ENCODE measurements at places on chromosomes 1 and 21.

- no peak for DNase-seq
Observed at GRCh38 chr1:64584479-64584878, 114.5 kb downstream of the CACHD1 start.

GRCh38 chr1:179077396-179077795, 4.5 kb upstream of the TOR3A start:
- no peak for DNase-seq

DNA sequence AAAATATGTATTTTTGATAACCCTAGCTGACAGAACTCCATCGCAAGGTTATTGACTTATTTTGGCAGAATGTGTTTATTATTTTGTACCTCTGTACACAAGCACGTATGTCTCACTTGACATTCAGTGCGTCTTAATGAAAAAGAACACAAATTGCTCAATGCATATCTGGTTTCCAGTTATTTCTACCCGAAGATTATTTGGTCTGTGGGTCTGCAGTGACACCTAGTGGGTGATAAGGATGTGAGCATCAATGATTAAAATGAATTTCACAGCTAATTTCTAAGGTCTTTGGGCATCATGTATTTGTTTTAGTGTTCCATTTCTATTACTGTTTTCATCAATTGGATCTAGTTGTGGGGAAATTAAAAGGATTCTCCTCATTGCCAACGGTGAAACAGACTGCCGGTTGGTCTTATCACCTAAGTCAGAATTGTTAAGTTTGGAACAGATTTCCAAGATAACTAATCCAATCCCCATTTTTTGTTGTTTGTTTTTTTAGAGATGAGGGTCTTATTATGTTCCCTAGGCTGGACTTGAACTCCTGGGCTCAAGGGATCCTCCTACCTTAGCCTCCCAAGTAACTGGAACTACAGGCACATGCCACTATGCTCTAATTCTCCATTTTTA, 13.9 kb downstream of the DDX20 start:
- DNase-seq, result no peak

DNA sequence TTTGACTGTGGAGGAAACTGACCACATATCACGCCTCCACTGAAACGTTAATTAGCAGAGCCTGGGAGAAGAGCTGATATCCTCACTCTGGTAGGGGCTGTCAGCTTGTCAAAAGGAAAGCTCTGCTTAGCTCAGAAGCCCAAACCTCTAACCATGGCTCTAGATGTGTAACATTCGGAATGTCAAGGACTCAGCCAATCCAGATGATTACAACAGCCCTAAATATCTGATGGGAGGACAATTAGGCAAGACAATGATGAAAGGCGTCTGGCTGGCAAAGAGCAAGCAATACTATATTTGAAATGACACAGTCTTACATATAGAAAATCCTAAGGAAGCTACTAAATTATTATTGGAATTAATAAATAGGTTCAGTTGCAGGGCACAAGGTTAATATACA, 45.7 kb upstream of the COX20 start:
- DNase-seq, result no peak

DNA sequence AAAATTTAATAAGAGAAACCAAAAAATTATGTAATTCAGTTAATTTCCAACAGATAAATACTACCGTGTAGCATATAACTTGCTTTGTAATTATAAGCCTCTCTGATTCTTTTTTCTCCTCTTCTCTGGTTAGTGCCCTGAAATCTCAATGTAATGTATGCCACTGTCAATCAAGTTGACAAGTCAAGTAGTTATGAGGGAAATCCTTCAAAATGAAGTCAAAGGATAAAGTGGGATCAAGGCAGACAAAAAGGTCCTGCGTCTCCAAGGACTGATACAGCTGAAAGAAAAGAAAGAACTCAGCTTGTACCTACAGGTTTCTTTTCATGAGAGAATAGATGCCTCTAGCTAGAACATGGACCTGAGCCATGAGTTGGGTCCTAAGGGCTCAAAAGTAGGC, 19.8 kb downstream of the VPS45 start:
- DNase-seq, result no peak

DNA sequence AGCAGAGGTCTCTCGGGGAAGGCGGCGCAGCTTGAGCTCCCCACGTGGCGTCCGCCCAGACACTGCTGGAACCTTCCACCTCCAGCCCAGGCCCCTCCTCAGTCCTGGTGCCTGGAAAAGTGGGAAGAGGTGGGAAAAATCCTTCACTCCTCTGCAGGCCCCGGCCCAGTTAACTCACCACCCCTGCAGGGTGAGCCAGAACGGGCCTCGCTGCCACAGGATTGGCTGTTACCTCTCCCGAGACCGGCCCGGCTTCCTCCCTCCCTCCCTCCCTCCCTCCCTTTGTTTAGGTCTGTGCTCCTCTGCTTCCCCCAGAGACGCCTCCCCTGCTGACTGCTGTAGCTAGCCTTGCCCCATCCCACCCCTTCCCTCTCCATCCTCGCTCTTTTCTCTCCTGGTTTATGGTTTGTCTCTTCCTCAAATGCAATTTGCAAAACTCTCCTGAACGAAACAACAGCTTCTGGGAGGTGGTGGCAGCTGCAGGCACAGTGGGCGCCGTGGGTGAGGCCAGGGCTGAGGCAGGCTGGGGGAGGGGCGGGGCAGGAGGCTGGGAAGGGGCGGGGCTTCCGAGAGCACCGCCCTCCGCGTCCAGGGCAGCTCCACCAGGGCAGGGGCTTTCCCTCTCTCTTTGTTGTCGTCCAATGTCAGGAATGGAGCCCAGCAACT, 6.5 kb downstream of the CAPN9 start:
- DNase-seq, result no peak

- no peak for DNase-seq
Observed at GRCh38 chr1:204390751-204391466, 20.7 kb downstream of the PPP1R15B start.

GRCh38 chr1:66757722-66758240, 5.5 kb downstream of the DYNLT5 start:
- DNase-seq, result no peak

- no peak for DNase-seq
Observed at GRCh38 chr1:171112119-171112518, 21.4 kb downstream of the FMO3 start.

DNA sequence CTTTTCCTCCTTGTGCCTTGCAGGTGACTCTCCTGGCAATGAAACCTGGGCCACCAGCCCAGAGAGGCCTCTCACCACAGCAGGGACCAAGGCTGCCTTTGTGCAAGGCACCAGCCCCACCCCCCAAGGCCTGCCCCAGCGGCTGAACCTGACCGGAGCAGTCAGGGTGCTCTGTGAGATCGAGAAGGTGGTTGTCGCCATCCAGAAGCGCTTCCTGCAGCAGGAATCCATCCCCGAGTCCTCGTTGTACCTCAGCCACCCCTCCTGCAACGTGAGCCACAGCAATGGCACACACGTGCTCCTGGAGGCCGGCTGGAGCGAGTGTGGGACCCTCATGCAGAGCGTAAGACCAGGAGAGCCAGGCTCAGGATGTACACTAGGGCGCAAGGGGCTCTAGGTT, 51.7 kb downstream of the UMODL1 start:
- no peak for DNase-seq

- DNase-seq, result no peak
Observed at GRCh38 chr1:11333631-11334030, 60.6 kb downstream of the UBIAD1 start.

DNA sequence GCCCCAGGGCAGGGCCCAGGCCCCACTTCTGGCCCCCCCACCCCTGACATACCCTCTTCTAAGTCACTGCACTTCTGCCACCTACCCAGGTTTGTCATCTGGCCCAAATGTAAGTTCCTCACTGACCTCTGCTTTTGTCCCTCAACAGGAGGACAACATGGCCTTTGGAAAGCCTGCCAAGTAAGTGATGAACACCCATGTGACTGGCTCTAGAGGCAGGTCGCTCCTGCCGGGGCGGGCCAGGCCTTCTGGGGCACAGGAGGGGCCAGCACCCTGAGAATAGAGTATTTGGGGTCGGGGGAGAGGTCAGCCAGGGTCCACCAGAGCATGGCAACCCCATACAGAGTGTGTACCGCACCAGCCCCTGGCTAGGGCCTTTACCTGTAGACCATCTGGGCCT, 9.9 kb upstream of the SYTL1 start:
- DNase-seq, result no peak

- no peak for DNase-seq
Observed at GRCh38 chr1:84352298-84353106, 45.8 kb upstream of the DNASE2B start.

GRCh38 chr21:44730028-44730395, 18.6 kb upstream of the TSPEAR start:
- DNase-seq, result no peak
